ENCODE measurements at places on chromosomes 5 and 9. TPM values are rescaled to one million over a fixed set of nuclear protein-coding genes. Genes with fewer than 3 reads are reported as not detected.

- no peak for DNase-seq
Measured at GRCh38 chr9:109889456-109889855, 109.5 kb downstream of the PALM2AKAP2 start.

DNA sequence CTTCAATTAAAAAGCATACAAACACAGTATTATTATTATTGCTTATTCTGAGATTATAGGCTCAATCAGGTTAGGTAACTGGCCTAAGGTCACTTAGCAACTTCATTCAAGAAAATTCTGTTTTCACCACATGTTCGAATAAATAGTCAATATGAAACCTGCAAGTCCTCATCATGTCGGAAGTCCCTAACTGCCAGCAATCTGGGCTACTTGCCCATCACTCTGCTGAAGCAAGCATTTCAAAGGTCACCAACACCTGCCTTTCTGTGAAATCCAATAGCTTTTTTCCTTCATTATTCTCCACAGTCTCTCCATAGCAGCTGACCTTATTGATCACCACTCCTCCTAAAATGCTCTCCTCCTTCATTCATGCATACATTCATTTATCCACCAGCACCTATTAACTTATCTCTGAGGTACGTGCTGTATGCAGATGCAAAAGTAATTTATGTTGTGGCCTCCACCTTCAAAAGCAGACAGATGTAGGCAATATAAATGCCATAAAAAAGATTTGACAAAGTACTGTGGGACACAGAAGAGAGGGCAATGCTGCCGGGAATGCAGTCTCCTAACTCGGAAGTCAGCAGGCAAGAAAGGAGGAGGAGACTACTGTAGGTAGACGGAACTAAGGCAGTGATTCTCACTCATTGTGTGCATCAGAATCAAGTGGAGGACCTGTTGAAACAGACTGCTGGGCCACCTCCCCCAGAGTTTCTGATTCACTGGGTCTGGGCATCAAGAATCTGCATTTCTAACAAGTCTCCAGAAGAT lies 310.9 kb downstream of the BNC2 start:
- no peak for DNase-seq

DNA sequence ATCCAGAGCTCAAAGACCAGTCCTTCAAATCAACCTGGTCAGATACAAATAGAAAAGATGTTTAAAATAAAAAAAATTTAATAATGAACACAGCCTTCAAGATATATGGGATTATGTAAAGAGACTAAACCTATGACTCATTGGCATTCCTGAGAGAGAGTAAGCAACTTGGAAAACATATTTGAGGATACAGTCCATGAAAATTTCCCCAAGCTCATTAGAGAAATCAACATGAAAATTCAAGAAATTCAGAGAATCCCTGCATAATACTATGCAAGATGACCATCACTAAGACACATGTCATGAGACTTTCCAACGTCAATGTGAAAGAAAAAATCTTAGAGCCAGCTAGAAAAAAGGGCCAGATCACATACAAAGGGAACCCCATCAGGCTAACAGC lies 512.9 kb upstream of the PTGER4 start:
- DNase-seq: no peak

DNA sequence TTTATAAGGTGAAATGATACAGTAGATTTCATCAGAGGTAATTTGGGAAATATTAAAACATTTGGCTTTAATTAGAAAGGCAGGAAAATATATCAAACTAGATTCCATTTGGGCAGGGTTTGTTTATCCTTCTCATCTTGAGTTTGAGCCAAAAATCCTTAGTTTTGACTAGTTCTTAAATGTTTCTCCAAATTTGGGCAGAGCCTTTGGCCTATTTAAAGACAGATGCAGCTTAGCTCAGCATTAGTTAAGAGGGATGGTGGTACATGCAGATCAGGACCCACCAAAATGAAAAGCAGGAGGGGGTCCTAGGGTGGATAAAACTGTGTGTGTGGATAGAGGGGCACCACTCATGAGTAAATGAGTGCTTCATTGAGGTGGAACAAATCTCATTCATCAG lies 20.3 kb upstream of the ARRDC3 start:
- no peak for DNase-seq

DNA sequence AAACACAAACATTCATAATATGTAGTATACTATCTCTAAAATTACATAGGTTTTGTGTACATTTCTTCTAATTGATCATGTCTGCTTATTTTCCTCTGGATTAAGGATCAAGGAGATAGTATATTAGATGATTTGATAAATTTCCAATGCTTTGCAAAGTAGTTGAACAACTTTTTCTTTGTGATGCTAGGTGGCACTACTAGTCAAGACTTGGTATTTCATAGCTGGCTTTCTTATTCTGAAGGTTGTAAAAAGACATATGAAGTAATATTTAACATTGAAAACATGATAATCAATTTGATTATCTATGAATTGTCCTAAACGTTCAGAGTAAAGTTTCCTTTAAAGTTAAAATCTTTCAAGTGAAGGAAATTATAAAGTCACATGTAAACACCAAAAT lies 106.1 kb upstream of the FGF10 start:
- DNase-seq: no peak

KLHL3 gene
- total RNA-seq: 2.7 TPM

LCN1 gene
- not detected for total RNA-seq

All from CD8-positive, alpha-beta memory T cell (primary cell).